Activated T-helper 1 cell treated with anti-CD3 and anti-CD28 coated beads, Interleukin-2, amount 50 U/mL, for 16 hours (primary cell): ENCODE measurements at places on chromosomes 7 and 10.

DNA sequence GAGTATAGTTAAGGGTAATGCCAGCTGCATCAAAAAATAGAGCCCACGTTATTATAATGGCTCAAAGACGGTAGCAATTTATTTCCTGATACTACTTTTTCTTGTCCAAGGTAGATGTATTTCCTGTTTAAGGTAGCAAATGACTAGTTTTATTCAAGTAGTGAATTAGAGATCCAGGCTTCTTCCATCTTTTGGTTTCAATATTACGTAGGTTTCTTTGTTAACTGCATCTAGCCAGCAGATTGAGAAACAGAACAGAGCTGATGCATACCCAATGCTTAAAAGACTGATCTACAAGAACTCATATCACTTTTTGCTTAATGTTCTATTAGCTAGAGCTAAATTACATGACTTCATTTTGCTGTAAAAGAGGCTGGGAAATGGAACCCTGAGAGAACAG is 992.1 kb downstream of the NRG3 start:
- no peak for DNase-seq

GRCh38 chr7:15757041-15758000 is 70.8 kb upstream of the MEOX2 start:
- DNase-seq = no peak

DNA sequence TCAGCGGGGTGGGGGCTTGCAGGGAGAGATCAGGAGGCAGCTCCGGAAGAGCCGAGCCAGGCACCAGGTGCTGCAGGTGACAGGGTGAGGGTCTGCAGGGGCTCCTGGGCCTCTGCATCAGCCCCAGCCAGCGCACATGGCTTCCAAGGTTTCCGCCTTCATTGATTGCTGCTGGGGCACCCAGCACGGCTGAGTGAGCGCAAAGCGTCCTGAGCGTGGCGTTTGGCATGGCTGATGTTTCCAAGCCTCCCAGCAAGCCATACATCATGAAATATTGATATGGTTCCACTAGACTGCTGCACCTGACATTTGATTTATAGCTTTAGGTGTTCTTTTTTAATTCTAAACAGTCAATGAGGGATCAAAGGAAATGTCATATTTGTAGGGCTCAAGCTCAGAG is 259.0 kb downstream of the WDR37 start:
- DNase-seq = no peak

DNA sequence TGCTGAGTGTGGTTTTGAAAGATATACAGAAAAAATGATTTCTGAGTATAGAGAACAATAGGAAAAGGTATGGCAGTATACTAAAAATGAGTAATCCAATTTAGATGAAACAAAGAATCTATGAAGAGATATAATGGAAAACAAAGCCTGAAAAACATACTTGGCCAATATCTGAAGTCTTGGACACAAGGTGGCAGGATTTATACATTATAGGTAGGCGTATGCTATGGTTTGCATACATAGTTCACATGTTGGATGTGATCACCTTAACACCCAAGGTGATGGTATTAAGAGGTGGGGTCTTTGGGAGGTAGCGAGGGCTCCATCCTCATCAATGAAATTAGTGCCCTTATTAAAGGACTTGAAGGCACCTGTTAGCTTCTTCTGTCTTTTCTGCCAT is 34.5 kb upstream of the BPGM start:
- DNase-seq = no peak

- no peak for DNase-seq
Measured at GRCh38 chr10:52956861-52957260, 184.3 kb upstream of the MBL2 start.

- no peak for DNase-seq
Measured at GRCh38 chr7:30027065-30027456, 559 bp upstream of the FKBP14 start.

- DNase-seq = no peak
Measured at GRCh38 chr7:84055904-84056605, 138.5 kb downstream of the SEMA3A start.

- DNase-seq = no peak
Measured at GRCh38 chr10:120691625-120692024, 159.5 kb upstream of the WDR11 start.

DNA sequence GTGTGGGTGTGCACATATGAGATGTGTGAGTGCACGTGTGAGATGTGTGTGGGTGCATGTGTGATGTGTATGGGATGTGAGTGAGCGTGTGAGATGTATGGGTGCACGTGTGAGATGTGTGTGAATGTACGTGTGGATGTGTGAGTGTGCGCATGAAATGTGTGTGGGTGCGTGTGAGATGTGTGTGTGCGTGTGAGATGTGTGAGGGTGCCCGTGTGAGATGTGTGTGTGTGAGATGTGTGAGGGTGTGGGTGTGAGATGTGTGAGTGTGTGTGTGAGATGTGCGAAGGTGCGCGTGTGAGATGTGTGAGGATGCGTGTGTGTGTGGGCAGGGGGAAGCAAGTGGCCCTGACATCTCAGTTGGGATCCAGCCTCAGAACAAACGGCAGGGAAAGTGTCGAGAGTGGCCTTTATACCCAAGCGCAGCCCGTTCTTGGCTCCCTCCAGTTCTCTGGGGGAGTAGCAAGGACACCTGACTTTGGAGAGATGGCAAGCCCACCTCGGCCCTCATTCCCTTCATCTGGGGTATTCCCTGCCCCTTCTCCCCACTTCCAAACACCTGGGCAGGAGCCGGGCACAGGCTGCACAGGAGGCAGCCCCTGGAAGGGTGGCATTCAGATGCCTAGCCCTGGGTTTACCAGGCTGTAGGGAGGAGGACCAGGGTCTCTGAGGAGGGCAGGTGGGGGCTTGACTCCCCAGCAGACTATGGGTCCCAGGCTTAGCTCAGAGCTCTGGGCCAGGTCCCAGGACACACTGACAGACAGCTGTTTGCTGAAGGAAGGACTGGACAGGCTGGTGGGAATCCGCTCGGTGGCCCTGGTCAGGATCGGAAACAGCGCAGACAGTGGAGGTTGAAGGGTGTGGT is 31.6 kb downstream of the PPIF start:
- no peak for DNase-seq

GRCh38 chr10:63718421-63718820 is 197.2 kb downstream of the REEP3 start:
- no peak for DNase-seq

- DNase-seq = no peak
Measured at GRCh38 chr10:26840938-26841732, 19.6 kb downstream of the ABI1 start.

- no peak for DNase-seq
Measured at GRCh38 chr7:99032928-99033327, 111.0 kb downstream of the SMURF1 start.

GRCh38 chr7:15085366-15085765 is 182.8 kb upstream of the DGKB start:
- no peak for DNase-seq

DNA sequence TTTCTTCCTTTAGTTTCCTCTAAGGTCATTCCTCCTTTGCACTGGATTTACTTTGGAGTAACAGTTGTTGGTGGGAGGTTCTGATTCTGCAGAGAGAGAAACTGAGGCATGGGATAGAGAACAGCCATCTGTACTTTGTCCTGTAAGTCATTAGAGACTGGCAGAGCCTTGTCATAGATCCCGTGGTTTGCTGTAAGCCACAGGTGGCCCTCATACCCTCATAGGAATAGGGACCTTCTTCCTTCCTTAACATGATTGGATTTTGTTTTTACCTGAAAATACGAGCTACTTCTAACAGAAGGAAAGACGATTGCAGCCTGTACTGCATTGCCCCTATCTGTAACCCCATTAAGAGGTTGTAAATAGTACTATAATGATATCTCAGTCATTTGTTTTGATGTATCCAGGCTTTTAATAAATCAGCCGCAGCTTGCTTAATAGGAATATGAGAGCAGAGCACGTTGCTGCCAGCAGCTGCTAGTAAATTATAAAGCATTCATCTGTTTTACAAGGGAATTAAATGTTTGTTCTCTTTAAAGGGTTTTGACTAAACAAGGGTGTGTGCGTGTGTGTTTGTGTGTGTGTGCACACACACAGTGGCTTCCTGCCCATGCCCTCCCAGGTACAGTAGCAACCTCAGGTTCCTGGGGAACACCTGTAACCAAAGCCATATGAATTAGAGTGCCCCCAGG is 249.8 kb downstream of the AUTS2 start:
- no peak for DNase-seq

DNA sequence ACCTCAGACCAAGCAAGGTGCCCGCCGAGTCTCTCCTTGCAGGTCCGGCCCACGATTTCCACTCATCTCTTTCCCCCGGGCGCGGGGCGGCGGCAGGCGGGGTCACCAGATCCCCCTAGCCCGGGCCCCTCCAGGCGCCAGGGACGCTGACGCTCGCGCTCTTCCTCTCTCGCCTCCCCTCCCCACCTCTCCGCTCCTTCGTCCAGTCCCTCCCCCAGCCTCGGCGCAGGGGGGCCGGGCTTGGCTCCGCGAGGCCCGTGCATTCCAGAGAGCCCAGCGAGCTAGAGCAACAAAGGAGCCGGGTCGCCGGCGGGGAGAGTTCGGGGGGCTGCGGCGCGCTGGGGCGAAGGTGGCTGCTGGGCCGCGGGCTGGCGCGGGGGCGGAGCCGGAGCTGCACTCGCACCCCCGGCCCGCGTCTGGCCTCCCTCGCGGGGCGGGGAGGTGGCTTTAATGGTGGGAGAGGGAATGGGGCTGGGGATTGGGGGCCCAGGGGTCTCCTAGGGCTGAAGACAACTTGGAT is at the start of gene SMO:
Gene SMO, plus strand, starts transcription at position 262 of the 520 bp plus-strand sequence. CDS start 519 bp downstream, outside the sequence.
- DNase-seq = no peak

GRCh38 chr10:35684586-35684985 is 42.5 kb upstream of the FZD8 start:
- DNase-seq = no peak

DNA sequence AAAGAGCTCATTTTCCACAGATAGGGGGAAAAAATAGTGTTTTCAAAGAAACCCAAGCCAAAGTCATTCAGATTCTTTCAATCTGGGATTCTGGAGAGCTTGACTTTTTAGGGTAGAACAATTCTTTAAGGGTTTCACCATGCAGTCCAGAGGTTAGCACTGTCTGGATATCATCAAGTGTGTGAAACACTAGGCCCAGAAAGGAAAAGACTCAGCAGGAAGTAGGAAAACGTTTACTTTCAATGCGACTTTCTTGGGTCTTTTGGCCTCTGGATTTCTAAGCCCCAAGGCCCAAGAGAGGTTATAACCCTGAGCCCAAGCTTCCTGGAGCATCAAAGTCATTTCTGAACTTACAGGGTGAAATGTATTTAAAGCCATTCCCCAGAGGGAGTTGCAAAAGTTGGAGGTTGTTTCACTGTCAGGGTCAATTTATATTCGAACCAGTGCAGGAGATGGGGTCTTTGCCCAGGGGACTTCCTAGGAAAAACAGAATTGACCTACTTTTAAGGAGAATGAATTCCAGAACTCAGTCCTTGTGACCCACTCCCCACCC is 158.0 kb downstream of the C7orf25 start:
- DNase-seq = no peak

DNA sequence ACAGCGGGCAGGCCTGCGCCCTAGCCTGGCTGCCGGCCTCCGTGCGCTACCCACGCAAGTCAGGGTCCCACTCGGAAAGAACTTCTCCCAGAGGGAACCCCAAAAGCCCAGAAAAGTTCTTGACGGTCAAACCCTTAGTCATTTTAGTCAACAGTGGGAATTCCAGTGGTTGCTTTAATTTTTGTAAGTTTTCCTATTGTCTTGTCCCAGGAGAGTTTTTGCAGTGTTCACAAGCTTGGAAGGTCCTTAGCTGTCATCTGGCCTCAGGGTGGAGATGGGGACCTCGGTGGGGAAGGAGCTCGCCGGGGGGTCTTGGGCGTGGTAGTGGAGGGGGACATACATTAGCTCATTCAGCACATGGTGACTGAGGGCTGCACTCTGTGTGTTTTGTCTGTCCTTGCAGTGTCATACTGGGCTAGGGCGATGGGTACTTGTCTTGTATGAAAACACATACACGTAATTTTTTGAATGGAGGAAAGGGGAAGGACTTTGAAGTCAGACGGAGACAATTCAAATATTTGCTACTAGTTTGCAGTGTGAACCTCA is 736 bp downstream of the MINDY4 start:
- DNase-seq = no peak

- DNase-seq = no peak
Measured at GRCh38 chr7:43944286-43944685, 18.1 kb downstream of the UBE2D4 start.

DNA sequence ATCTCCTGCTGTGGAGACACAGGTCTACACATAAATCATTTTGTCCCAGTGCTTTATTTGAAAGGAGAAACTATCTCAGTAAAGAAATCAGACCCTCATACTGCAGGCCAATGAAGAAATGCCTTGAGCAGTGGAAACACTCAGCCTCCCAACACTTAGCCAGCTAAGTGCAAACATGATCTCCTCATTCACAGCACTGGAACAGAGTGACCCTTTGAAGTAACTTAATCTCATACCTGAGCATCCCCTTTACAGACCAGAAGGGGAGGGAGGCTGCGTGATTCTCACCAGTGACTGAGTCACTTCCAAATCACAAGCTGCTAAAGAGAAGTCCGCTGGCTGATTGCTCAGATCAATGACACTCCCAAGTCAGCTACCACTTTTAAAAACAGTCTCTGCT is 4.5 kb downstream of the CHST15 start:
- no peak for DNase-seq

GRCh38 chr7:136492366-136492765 is 376.1 kb upstream of the CHRM2 start:
- no peak for DNase-seq

- DNase-seq = no peak
Measured at GRCh38 chr10:83543691-83544462, 595.4 kb upstream of the GHITM start.

DNA sequence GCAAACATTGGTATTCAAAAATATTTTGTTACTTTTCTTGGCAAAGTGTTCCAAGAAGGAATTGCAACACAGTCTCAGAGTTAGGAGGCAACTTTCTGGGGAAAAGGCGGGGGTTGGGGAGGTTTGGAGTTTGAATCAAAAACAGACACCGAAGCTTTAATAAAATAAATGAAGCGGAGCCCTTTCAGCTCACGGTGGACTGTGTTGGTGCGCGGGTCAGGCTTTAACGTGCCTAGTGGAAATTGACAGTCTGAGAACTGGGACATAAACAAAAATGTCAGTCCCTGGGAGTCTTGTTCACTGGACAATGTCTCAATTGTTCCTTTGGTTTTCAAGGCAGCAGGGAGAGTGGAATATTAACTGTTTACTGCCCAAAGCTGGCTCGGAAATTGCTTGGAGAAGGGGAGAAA is 109.3 kb downstream of the TCF7L2 start:
- no peak for DNase-seq

DNA sequence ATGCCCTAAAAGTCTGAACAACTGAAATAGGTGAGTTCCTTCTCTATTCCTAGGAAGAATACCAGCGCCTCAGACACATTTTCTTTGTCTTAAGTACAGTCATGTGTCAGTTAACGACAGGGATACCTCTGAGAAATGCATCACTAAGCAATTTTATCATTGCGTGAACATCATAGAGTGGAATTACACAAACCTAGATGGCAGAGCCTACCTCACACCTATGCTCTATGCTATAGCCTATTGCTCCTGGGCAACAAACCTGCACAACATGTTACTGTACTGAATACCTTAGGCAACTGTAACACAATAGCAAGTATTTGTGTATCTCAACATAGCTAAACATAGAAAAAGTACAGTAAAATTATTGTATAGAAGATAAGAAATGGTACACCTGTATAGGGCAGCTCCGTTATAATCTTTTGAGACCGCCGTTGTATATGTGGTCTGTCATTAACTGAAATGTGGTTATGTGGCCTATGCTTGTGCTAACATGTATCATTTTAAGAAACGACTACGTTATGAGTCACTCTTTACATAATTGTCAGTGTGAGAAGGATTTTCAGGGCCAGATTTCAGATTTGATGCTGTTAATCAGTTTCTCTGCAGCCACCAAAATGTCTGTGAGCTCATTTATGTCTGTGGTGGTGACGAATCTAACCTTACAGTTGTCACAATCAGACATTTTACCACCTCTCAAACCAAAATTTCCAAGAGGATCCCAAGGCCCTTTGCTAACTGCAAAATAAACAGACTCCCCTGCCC is 66.1 kb upstream of the STK17A start:
- DNase-seq = no peak
